Central memory CD4-positive, alpha-beta T cell (primary cell): ENCODE measurements at places on chromosomes 16 and 17.

GRCh38 chr16:83343935-83344366, 463.8 kb upstream of the HSBP1 start:
- no peak for DNase-seq

- no peak for DNase-seq
These were observed 4.9 kb downstream of the IRX3 start for GRCh38 chr16:54281535-54282201.

- DNase-seq = no peak
These were observed 91.0 kb upstream of the CDH13 start for GRCh38 chr16:82535764-82536163.

DNA sequence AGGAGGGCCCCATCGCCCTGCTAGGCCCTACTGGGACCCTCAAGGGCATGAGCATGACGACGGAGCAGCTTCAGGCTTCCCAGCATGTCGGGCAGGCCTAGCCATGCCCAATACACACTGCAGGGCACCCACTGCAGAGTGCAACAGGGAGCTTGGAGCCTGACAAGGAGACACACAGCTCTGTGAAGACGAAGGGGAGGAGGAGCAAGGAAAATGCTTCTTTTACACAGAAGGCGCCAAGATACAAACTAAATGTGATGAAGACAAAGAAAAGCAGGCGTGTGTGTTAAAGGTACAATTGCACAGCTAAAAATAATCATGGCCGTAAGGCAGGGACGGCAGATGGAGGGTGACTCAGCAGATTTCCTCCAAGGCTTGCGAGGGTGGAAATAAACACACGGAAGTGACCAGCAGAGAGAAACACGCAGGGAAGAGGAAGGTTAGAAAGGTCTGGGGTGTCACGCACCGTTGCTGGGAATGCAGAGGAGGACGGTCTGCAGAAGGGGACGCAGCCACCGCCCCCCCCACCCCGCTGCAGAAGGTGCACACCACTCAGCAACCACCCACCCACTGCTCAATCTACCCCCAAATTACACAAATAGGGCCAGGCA, 108.5 kb downstream of the ZNF778 start:
- DNase-seq = no peak

DNA sequence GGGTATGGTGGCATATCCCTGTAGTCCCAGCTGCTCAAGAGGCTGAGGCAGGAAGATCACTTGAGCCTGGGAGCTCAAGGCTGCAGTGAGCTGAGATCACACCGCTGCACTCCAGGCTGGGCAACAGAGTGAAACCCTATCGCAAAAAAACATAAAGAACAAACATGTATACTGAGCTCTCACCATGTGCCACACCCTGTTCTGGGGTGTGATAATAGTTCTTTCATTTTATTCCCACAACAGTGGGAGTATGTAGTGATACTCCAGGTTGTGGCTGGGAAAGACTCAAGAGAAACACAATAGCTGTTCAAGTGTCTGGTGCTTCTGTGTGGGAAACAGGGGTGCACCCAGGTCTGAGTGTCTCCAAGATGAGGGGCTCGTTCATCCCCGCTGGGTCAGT, 90.7 kb downstream of the SOCS1 start:
- no peak for DNase-seq

- DNase-seq = no peak
These were observed 43.9 kb upstream of the BHLHA9 start for GRCh38 chr17:1226308-1226707.

- DNase-seq = no peak
These were observed 67.0 kb downstream of the KLHDC4 start for GRCh38 chr16:87698676-87699199.

- no peak for DNase-seq
These were observed 22.8 kb downstream of the GPRC5B start for GRCh38 chr16:19861811-19862327.

- DNase-seq = no peak
These were observed 13.4 kb downstream of the CMC2 start for GRCh38 chr16:80993307-80993706.
